ENCODE measurements at places on chromosomes 11 and 22. TPM values are rescaled to one million over a fixed set of nuclear protein-coding genes. Genes with fewer than 3 reads are reported as not detected.

Gene KRTAP5-10
- not detected for polyA plus RNA-seq

Gene NAALADL1
- polyA plus RNA-seq, result 8.1 TPM

Gene PRR33
- 6.5 TPM for polyA plus RNA-seq

Gene DEPDC7
- polyA plus RNA-seq, result 1.5 TPM

Gene ARHGEF17
- polyA plus RNA-seq, result 44.3 TPM
